Activated CD8-positive, alpha-beta memory T cell treated with anti-CD3 and anti-CD28 coated beads for 24 hours (primary cell): ENCODE measurements at places on chromosomes 5 and 9.

DNA sequence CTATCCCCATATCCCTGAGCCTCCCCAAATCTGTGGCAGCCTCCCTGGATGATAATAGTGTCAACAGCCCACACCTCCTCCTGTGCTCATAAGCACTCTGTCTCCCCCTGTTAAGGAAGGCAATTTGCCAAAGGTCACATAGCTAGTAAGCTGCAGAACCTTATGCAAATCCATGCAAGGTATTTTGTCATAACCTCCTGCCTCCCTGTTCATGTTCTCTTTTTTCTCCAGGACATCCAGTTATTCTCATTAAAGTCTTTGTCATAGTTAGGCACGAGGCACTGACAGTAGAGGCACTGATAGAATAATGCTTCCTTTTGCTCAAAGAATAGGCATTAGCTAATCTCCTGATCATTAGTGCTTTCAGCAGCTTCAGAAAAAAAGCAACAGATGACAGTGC lies 10.2 kb upstream of the AUH start:
- DNase-seq, result no peak

DNA sequence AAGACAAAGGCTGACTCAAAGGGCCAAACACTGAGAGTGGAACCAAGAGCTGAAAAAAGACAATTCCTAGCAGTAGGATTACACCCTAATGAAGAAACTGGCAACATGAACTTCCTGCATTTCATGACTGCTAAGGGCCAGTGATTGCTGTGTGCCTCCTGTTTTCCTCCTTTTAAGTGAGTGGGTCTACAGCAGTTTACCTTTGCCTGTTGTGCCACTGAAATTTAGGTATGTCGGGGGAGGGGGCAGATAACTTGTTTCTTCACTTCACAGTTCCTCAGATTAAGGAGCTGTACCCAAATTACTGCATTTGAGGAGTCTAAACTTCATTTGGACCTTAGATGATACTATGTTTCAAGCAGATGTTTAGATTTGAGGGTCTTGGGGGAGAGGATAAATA lies 191.7 kb downstream of the MCTP1 start:
- DNase-seq, result no peak

DNA sequence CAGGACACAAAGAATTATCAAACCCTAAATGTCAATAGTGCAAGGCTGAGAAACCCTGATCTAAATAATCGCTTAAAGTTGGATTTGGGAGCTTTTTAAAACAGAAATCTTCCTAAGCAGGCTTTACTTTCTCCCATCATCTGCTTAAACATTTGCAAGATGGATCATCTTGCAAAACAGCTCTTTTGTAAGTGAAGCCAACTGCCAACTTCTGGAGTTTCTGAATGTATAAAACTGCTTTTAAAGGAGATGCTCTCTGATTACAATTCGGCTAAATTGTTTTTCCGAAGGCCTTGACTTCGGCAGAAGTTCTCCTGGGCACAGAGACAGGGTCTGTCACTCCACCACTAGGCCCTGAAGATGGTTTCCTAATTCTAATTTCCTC lies 1.3 kb downstream of the PTPN3 start:
- DNase-seq, result no peak

GRCh38 chr5:6611334-6612256 lies 21.2 kb downstream of the NSUN2 start:
- no peak for DNase-seq

DNA sequence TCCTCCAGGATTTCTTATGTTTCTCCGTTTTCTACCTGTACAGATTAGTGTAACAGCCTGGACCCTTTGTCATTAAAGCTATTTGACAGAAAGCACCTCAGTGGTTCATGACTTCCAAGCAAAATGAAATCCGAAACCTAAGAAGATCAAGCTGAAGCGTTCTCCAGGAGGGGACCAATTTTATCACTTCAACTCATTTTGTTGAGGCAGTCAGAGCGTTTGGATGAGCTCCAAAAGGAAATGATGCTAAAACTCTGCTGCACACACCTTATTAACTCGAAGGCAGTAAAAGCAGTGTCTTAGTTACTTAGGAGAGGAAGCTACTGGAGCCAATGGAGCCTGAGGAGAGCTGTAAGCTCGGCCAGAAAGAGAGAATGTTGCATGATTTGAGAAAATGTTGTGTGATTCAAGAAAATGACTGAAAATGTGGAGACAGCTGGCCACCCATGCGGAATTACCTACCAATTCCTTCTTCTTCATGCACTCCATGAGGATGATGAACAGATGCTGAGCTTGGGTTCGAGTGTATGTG lies 346.7 kb upstream of the KLF9 start:
- DNase-seq, result no peak

- DNase-seq, result no peak
These were observed 236.5 kb downstream of the DMRTA1 start for GRCh38 chr9:22682961-22683699.

DNA sequence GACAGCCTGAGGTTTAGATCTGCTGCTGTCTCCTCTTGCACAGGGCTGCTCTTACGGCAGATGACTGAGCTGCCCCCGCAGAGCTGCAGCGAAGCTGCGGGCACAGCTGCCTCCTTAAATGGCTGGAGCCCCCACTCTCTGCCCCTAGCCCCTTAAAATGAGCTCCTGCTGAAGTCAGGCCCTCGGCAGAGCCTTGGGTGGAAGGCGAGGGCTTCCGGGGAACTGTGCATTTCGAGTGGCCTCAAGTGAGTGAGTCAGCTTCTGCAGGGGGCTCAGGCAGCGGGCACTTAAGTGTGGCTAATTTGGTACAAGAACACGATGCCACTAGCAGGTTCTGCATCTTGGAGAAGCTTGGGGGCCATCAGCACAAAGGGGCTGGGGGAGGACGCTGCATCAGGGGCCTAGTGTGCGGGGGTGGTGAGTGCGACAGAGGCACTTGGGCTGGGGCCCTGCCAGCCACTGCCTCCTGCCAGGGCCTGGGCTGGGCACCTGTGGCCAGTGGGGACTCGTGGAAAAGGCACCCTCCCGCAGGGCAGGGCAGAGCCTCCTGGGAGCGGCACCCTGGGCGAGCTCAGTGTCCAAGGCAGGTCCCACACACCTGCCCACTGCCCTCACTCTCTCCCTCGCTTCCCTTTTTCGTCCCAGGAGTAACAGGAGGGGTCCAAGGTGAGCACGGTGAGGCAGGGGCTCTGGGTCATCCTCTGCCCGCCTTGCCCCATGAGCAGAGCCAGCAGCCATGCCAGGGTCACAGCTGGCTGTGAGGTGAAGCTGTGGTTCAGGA lies 28.8 kb upstream of the RNU6ATAC start:
- DNase-seq, result no peak

- no peak for DNase-seq
These were observed 8.5 kb downstream of the ALG2 start for GRCh38 chr9:99213197-99213596.

DNA sequence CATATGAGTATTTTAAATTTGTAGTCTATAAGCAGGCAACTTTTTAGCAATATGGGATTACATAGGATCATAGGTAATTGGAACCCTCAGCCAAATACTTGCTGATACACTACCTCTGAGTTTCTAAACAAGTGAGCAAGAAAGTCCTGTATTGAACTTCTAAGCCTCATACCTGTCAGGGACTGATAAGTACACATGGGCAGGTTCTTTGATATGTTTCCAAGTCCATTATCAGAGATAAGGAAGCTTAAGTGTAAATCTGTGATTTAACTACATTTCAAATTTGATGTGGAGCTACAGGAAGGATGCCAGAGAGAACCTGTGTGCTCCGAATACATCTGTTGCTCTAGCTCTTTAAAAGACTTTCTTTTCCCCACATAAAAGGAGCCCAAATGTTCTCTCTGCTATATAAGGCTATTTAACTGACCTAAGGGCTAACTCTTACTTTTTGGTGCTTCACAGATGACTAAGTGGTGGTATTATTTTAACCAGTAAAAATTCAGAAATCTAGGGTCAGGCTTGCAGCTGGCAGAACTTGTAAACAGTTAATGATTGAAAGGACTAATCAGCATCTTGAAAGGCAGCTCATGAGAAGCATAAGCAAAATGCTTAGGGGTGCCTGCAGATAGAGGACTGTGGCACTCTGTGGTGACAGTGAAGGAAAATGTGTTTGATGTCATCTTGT lies 228.6 kb downstream of the NR3C1 start:
- DNase-seq, result no peak

- no peak for DNase-seq
These were observed 4.2 kb downstream of the TNIP1 start for GRCh38 chr5:151076616-151077015.

DNA sequence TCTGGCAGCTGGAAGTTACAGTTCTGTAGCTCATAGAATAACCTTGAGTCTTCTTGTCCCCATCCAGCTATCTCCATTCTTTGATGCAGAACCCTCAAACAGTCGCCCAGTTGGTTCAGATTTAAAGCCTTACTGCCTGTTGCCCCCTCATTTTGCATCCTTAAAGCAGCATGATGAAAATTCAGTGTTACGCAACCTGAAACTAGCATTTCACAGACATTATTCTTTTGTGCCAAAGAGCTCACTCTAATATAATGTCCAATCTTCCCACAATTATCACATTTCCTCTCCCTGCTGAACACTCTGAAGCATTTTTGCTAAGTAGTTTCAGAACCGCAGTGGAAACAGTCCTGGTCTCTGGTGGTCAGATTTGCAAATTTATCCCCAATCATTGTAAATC lies 318.0 kb downstream of the PSAT1 start:
- DNase-seq, result no peak

DNA sequence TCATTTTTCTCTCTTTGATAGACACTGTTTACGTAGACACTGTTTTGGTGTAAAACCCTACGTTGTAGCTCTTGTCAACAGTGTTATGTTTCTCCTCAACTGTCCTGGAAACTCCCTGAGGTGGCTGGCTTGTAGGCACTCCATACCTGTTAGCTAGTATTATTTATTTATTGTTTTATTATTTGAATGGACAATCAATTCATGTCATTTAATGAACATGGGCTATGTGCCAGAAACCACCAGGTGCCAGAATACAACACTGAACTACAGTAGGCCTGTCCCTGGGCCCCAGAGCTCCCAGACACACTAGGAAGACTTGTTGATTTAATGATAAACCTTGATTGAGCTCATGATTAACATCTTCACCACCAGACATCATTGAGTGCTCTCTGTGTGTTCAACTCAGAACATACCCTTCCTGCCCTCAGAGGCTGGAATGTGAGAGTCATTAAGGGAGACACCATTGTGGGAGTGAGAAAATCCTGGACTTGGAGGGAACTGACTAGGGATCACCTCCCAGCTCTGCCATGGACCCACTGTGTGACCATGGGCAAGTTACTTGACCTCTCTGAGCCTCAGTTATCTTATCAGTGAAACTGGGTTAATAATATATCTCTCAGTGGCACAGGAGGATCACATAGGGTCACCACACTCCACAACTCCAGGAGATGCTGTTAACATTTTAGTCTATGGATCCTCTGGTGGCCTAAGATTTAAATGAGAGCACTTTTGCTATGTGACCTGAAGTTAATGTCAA lies 19.2 kb downstream of the IRF1 start:
- peak; percentile 48 for DNase-seq

- no peak for DNase-seq
These were observed 79.4 kb downstream of the ARHGEF28 start for GRCh38 chr5:73705364-73705763.

GRCh38 chr9:84343111-84343521 lies 2.6 kb upstream of the SLC28A3 start:
- DNase-seq, result no peak

DNA sequence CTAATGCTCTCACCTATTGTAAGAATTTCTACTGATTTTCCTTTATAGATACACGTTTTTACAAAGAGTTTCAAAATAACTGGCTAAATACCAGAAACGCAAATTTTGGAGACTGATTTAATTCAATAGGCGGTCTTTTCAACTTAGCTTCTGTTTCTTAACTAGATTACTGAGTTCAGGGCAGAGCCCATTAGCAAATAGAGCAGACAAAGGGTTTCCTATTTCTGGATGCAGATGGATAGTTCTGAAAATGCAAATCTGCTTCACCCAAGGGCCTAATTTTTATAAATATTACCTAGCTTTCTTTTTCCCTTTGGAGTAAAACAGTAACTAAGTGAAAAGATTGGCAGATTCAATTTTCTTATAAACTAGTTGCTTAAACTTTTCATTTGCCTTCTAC lies 13.6 kb upstream of the KIAA1958 start:
- DNase-seq, result no peak

DNA sequence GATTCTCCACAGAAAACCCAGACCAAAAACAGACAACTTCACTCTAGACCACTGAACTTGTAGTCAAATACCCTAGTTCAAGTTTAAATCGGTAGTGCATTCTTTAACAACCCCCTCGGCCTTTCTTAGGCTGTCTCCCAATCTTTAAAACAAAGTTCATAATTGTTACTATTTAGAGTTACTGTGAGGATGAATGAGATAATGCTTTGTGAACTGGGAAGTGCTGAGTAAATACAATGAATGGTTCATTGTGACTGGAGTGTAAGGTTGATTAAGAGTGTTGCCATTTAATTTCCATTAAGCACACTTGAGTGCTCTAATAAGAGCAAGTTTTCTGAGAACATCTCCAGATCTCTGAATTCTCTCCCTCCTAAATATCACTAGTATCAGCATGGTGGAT lies 228.8 kb upstream of the PIK3R1 start:
- no peak for DNase-seq

DNA sequence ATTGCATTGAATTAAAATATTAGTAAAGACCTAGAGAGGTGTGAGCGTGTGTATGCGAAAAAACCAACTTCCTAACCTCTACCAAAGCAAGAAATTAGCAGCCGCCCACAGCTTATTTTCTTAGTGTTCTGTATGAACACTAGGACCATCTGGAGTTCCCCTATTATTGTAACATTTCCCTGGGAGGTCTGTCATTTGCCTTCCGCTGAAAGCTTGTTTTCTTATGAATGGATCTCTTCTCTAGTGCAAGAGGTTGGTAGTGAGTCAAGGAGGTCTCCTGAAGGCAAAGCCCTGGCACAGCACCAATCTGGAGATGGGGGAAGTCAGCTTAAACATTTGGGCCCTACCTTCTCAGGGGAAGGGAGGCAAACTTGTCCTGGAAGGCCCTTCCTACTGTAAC lies 10.8 kb downstream of the TNFSF8 start:
- DNase-seq, result no peak

DNA sequence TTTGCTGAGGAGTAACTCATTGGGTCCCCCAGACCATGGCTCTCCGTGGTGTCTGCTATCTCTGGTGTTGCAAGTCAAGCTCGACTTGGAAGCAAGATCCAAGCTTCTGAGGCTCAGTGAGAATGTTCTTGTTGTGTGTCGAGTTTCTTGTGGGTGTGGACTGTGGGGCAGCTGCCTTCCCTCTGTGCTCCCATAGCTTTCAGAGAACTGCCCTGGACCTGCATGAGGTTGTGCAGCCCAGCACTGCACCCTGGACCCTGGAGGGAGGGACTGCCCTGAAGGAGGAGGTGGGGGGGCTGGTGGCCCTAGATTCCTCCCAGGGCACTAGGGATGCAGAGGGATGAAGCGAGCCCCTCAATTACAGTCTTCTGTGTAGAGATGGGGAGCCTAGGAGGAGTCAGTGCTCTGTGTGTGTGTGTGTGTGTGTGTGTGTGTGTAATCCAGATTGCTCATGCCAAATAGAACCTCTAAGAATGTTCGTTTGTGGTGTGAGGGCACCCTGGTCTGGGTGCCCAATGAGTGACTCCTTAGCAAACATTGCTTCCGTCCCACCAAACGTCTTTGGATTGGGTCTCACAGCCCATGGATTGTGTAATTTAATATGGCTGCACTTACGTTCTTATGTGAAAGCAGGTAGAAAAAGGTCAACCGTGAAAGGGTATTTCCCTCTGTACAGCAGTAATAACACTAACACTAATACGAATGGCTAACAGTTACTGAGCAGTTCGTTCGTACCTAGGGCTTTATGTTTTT lies 143.3 kb upstream of the LMX1B start:
- DNase-seq, result no peak

GRCh38 chr5:139251281-139251687 lies 42.3 kb upstream of the MATR3 start:
- no peak for DNase-seq
